ENCODE measurements at places on chromosomes 16 and 17.

DNA sequence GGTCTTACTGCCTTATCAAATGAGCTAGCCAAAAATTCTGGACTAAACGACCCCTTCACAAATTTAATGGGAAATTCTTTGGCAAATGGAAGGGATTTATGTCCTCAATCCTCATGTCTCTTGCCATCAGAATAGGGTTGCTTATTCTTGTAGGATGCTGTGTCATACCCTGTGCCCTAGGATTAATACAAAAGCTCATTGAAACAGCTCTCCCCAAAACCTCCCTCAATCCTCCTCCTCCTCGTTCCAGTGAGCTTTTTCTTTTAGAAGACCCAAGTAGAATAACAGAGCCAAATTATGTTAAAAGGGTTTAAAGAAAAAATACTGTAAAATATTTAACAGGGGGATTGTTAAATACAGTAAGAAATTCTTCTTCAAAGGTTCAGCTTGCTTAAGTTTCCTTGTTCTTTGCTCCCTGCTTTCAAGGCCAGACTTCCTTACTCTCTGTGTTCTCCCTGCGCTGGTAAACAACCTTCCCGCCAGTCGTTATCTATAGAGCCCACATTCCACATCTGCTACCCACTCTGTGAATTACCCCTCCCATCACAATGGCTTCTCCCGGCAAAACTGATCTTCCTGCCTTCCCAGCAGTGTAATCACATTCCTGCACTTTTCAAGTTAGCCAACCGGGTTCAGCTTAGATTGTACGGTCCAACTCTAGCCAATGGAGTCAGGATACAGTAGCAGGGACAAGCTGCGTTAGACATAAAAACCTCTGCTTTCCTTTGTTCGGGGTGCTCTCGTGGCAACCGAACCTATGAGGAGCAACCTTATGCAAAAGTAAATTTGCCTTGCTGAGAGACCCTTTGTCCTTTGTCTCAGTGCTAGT, 9.7 kb downstream of the HPR start:
- H3K4me1 ChIP-seq: no peaks in the 10 kb centered on the region
- no peak overlapping the region for H3K4me3 ChIP-seq
- no peak for DNase-seq
- no peak overlapping the region for H3K27ac ChIP-seq

DNA sequence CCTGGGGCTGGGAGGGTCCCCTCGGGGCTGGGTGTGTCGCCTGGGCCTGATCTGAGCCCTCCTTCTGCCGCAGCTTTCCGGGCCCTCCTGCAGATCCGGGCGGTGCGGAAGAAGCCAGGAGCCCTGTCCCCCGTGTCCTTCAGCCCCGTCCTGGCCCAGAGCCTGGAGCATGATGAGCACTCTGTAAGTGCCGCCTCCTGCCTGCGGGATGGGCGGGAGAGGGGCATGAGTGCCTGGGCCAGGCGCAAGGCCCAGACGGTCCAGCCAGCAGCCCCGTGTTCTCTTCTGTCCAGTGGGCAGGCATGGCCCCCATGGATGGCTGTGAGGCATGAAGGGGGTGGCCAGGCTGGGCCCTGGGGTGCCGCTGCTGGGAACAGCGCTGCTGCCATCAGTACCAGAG, 16.0 kb upstream of the NUDT16L1 start:
- H3K4me1 ChIP-seq: peaks cover 55% of the 10 kb centered on the region
- peak overlapping the region; percentile 99 for H3K27ac ChIP-seq
- H3K27me3 ChIP-seq: no peaks in the 10 kb centered on the region
- H3K4me3 ChIP-seq: peak overlapping the region; percentile 78

DNA sequence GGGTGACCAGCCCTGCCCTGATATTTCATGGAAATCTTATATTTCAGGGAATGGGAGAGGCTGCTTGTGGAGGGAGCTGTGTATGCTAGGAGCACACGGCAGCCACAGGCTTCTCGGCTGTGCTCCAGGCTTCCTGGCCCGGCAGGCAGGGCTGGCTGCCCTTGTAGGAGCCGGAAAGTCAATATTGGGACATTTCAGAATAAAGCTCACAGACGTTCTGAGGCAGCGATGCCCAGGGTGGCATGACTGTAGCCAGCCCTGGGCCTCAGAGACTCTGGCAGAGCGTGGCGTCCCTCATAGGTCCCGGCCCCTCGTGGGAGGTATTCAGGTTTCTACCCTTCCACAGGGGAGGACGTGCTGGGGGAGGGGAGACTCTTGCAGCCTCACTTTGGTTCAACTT, 65.7 kb downstream of the BANP start:
- no peaks in the 10 kb centered on the region for H3K4me1 ChIP-seq
- H3K27ac ChIP-seq: no peak overlapping the region
- DNase-seq: no peak
- peaks cover 4% of the 10 kb centered on the region for H3K36me3 ChIP-seq
- no peaks in the 10 kb centered on the region for H3K27me3 ChIP-seq

DNA sequence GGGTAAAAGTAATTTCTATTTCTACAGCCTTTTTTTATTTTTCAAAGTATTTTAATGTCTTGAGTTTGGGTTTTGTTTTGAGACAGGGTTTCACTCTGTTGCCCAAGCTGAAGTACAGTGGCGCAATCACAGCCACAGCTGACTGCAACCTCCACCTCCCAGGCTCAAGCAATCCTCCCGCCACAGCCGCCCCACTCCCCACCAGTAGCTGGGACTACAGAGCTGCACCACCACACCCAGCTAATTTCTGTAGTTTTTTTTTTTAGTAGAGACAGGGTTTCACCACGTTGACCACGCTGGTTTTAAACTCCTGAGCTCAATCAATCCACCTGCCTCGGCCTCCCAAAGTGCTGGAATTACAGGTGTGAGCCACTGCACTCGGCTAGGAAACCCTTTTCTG, 44.0 kb downstream of the TUBD1 start:
- peak; percentile 62 for DNase-seq
- H3K27me3 ChIP-seq: no peaks in the 10 kb centered on the region
- peaks cover 72% of the 10 kb centered on the region for H3K4me1 ChIP-seq

DNA sequence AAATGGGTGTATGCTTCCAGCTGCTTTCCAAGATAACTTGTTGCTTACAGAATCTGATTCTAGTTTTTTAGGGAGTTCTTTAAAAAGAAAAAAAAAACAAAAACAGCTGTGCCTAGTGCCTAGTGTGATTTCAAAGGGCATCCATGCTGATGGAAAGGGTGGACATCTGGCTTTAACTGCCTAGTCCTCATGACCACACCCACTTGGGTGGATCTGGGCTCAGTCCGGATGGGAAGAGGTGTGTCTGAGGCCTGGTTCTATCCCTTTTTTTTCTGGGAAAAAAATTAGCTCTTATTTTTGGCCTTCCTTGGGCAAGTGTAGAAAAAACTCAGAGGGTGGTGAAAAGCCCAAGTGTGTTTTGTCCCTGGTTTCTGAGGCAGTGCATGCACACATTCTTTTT, 132.3 kb upstream of the CDH11 start:
- H3K27me3 ChIP-seq: no peaks in the 10 kb centered on the region
- H3K36me3 ChIP-seq: no peaks in the 10 kb centered on the region
- no peak overlapping the region for H3K27ac ChIP-seq
- no peak for DNase-seq

DNA sequence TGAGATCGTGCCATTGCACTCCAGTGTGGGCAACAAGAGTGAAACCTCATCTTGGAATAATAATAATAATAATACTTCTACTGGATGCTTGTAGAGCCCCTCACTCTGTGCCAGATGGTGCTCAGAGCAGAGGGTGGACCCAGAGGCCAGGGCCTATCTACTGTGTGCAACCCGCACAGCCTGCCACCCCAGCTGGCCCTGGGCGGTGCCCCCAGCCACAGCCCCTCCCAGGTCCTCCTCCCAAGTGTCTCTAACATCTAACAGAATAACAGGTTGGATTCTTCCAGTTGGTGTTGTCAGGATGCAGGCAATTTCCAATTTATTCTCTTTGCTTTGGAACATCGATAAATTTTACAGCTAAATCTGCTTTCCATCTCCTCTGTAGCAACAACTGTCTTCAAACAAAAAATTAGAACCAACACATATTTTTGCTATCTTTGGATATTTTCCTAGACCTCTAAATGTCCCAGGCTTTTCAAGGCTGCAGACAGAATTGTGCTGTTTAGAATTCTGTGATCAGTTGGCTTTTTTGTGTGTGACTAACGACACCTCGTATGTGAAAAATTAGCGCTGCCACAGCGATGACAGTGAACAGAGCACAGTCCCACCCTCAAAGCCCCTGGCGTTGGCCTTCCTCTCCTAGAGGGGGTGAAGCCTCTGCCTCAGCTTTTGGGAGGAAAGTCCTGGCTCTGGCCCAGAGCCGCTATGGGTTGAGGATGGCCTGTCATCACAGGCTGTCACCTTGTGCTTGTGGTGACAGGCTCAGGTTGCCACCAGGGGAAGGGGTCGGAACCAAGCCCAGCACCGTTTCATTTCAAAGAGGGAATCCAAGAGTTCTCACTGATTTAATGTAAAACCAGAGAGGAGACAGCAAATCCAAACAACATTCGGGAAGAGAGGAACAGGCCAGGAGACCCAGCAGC, 7.6 kb upstream of the EVPL start:
- no peak overlapping the region for H3K27ac ChIP-seq
- peaks cover 22% of the 10 kb centered on the region for H3K4me1 ChIP-seq
- no peaks in the 10 kb centered on the region for H3K27me3 ChIP-seq
- DNase-seq: no peak
- no peak overlapping the region for H3K4me3 ChIP-seq

DNA sequence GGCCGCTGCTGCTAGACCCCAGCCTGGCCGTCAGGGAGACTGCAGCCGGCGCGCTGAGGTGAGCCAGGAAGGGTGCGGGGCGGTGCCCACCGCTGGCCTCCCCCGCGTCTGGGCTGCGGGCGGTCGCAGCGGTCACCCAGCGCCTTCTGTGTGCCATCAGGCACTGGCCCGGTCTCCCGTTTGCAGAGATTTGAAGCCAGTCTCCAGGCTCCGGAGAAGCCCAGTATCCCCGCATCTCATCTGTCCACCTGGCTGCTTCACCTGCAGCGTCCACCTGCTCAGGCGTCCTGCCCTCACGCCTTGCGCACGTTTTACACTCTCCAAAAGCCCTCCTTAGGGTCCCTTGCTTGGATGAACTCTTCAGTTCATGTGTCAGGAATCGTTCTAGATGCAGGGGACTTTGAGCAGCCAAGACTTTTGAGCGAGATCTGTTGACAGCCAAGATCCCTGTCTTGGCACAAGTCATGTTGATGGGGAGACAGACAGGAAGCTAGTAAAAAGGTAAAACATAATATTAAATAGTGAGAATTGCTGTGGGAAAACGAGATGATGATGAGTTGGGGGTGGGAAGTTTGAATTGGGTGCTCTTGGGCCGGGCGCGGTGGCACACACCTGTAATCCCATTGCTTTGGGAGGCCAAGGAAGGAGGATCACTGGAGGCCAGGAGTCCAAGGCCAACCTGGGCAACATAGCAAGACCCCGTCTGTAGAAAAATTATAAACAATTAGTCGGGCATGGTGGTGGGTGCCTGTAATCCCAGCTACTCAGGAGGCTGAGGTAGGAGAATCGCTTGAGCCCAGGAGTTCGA, 916 bp downstream of the HEATR3 start:
- peaks cover 42% of the 10 kb centered on the region for H3K4me1 ChIP-seq
- H3K4me3 ChIP-seq: peak overlapping the region; percentile 90
- DNase-seq: peak; percentile 26
- H3K36me3 ChIP-seq: peaks cover 26% of the 10 kb centered on the region

DNA sequence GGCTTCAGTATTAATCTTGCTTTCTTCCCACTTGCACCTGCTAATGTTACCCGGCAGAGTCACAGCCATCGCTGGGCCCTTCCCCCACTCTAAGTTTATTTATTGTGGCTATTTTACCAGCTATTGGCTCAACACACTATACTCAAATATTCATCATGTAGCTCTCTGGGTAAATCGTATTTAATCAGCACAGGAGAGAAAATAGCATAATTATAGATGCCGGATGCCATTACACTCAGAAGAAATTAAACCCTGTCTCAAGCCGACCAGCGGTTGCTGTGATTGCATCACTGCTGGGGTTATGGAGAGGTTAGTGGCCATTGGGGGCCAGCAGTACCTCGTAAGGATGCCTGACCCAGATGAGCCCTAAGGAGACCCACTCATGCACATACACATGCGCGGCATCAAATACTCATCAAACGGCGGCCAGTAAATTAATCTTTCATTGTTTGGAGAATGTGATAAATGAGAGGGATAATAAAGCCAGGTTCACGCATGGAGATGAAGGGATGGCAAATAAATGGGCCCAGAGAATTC, 269.5 kb upstream of the ZFHX3 start:
- H3K4me1 ChIP-seq: no peaks in the 10 kb centered on the region
- H3K36me3 ChIP-seq: no peaks in the 10 kb centered on the region
- H3K27ac ChIP-seq: no peak overlapping the region
- DNase-seq: no peak
- H3K27me3 ChIP-seq: no peaks in the 10 kb centered on the region

DNA sequence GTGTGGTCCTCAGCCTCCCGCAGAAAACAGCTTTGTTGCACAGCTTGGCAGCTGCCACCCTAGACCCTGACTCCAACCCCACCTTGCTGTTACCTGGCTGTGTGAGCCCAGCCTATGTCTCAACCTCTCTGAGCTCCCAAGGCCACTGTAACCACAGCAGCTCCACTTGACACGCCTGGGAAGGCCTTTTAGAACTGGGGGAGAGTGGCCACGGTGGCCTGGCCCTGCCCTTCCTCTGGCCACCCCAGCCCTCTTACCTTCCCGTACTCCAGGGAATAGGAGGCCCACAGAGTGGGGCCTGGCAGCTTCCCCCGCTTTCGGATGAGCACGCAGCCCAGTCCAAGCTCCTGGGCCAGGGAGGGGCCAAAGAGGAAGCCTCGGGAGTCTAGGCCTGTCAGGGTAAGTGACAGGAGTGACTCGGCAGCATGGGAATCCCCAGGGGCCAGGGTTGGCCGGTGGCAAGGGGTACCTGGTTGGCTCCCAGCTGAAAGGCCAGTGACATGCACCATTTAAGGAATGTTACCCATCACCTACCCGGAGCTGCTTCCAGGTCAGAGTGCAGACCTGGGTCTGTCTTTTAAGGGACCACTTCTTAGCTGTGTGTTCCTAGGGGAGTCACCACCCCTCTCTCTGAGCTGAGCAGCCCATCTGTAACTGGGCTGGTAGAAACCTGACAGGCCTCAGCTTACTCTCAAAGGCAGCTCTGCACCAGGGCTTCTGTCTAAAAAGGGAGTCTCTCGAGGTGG, 1.4 kb downstream of the APRT start:
- peak overlapping the region; percentile 85 for H3K4me3 ChIP-seq
- H3K27me3 ChIP-seq: no peaks in the 10 kb centered on the region

GRCh38 chr17:8803531-8804420, 4.6 kb upstream of the MFSD6L start:
- no peak overlapping the region for H3K4me3 ChIP-seq
- H3K36me3 ChIP-seq: peaks cover 37% of the 10 kb centered on the region
- no peak overlapping the region for H3K27ac ChIP-seq
- peaks cover 18% of the 10 kb centered on the region for H3K4me1 ChIP-seq

DNA sequence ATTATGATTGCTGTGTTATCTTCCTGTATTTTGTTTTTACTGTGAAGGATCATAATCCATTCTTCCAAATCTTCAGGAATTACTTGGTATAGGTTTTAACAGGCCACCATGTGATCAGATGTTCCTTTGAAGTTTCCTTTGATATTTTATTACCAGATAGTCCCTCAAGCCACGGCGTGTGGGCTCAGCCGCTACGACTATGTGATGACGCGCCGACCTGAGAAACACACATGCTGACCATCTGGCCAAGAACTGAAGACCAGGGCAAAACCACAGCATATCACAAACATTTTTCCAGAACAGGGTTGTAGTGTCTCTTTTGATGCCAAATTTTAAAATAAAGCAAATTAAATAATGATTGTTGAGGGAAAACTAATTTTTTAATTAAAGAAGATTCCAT, 47.3 kb downstream of the ZCCHC14 start:
- no peaks in the 10 kb centered on the region for H3K4me1 ChIP-seq
- H3K27ac ChIP-seq: no peak overlapping the region
- H3K4me3 ChIP-seq: no peak overlapping the region

GRCh38 chr16:14489460-14489859, 140.6 kb downstream of the PARN start:
- no peak overlapping the region for H3K4me3 ChIP-seq
- H3K4me1 ChIP-seq: peaks cover 21% of the 10 kb centered on the region
- peaks cover 2% of the 10 kb centered on the region for H3K36me3 ChIP-seq
- H3K27ac ChIP-seq: no peak overlapping the region
